Urinary bladder (tissue), 4 donors: ENCODE measurements at places on chromosomes 7 and 10. TPM values are rescaled to one million over a fixed set of nuclear protein-coding genes. Genes with fewer than 3 reads are reported as not detected.

CALHM1 gene
- total RNA-seq: not detected

SEMA3D gene
- total RNA-seq: 102 TPM

EN2 gene
- total RNA-seq: not detected

XRCC2 gene
- 6.0 TPM for total RNA-seq
